Right cardiac atrium (tissue), 5 donors: ENCODE measurements at places on chromosomes 5 and 9.
A peak's percentile ranks its signal among the peaks of the same experiment; 100 is the strongest.

GRCh38 chr9:132268725-132269352 is 85.9 kb downstream of the SETX start:
- peak; percentile 83 for DNase-seq

- no peak for DNase-seq
Measured at GRCh38 chr9:68904454-68904853, 109.5 kb downstream of the PRKACG start.

DNA sequence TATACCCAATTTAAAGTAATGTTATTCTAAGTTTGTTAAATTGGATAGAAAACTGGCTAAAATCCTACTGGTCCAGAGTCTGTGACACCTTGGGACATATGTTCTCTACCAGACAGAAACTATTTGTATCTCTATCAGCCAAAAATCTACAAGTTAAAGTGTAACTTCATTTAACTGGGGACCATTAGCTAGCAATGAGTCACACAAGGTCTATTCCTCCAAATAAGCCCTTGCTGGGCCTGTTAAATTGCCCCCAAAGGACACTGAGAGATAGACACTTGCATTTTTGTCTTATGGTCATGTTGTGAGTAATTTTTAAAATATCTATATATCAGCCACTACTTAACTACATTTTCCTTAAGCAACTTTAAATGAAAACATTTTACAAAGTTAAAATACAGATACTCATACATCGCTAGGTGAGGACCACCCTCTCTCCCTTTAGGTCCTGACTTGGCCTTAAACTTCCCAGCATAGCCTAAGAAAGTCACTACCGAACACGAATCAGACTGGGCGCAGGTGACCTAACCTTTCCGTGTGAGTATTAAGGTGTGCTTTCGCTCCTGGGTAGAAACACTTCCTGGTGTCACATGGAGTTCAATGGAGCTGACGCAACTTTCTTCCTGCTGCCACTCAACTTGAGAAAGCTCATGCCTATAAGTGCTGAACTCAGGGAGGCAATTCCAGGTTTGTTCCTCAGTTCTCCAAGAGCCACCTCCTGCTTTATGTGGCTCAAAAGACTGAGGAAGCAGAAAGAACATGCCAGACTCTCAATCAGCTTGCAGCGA is 249.1 kb downstream of the DIRAS2 start:
- no peak for DNase-seq

DNA sequence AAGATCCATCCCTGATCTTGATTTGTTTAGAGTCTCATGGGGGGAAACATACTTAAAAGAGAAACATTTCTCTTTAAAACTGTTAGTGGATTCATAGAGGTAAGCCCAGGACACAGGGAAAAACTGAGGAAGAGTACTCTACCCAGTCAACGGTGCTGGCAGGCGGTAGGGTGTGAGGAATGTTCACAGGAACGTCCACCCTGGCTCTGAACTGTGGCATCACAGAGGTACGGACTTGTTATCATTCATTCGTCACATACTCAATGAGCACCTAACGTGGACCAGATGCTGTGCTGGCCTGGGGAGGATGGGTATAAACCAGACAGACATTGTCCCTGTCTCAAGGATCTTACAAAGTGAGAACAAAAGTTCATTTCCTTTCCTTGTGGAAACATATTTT is 18.8 kb upstream of the PPARGC1B start:
- peak; percentile 63 for DNase-seq

DNA sequence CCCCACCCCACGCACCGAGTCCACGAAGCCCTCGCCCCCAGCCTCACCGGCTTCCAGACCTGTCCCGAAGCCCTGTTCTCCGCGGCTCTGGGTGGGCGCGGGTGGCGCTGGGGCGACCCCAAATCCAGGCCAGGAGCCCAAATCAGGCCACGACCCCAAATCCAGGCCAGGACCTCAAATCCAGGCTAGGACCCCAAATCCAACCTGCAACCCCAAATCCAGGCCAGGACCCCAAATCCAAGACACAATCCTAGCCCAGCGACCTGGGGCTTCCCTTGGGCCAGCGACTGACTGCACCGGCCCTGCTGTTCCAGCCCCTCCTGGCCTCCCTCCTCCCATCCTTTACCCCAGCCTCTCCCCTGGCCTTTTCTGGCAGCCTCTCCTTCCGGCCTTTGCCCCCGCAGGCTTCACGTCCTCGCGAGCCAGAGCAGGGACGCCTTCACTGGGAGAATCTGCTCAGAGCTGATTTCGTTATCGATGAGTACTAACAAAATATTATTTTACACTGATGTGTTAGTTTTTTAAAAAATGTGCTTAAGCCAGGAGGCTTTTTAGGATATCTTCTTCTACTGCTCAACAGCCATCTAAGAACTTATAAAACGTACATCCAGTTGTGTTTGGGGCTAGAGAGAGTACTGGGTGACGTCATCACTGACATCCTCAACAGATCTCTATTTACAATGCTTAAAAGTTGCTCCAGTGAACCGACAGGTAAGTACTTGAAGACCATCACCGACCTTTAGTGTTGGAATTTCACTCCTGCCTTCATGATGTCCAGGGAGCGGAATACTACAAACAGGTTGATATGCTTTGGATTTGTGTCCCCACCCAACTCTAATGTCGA is 34.7 kb downstream of the TRIP13 start:
- no peak for DNase-seq

DNA sequence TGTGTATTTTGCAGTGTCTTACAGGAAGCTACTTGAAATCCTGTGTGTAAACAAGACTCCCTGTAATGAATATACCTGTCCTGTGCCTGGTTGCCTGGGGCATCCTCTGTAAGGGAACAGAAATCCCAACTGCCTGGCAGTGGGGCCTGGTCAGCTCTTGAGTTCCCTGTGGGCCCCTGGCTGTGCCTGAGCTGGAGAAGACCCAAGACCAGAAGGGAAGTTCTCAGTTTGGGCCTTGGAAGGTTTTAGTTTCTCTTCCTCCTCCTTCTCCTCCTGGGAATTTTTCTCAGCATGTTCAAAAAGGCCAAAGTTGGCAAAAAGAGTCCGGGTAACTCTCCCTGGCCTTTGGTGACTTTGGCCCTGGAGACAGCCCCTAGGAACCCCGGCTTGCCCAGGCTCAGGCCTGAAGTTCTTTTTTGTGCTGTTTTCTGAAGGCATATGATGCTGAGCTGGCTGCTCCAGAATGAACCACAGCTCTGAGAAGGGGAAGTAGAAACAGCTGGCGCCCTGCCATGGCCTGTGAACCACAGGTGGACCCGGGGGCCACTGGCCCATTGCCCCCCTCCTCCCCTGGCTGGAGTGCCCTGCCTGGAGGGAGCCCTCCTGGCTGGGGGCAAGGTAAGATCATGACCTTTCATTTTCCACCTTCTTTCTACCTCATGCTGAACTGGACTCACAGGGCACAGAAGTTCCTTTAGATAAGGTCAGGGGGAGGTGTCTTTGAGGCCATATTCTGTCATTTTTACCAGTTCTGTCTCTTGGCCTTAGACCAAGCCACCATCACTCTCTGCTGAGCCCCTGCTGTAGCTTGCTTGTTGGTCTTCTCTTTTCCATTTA is 5.8 kb downstream of the TMEM268 start:
- DNase-seq: peak; percentile 81

- DNase-seq: no peak
Measured at GRCh38 chr5:1363160-1363559, 18.3 kb upstream of the CLPTM1L start.

DNA sequence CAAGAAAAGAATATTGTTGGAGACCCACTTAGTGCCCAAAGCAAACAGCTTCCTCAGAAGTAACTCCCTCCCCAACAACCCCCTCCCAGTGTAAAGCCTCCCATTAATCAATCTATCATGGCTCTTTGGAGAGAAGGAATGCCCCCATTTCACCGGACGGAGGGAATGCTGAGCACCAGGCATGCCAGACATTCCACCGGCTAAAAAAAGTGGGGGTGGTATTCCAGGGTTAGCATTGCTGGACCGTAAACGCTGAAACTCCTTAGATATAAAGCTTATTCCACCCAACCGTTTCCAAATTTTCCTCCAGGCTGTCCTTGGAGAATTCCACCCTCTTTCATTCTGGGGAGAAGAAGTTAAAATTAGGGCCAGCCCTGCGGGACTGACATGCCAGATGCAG is 363 bp upstream of the MAMDC2 start:
- no peak for DNase-seq

DNA sequence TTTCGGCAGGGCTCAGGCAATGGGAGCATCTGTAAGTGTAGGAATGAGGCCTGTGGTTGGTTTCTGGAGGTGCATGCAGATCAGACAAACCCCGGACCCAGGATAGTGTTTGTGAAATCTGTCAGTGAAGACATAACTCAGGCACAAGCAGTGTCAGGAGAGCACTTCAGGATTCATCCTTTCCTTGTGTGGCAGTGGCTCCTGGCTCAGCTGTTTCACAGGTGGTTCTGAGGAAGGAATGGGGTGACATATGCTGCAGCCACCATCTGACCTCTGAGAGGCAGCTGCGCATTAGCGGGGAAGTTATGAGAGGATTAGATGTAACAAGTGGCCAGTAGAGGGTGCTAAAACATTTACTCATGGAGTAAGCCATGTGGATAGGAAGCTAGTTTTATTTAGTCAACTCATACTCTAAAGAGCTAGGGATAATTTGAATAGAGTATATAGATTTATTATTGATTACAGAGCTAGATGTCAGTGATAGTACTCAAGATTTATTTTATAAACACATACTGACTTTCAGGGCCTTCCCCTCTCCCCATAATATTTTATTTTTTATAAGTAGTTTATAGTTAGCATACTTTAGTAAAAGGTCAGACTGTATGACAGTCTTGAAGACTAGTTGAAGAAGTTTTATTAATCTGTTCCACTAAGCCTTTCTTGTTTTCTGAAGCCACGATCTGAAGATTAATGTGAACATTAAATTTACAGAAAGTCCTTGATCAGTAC is 28.4 kb downstream of the NNT start:
- no peak for DNase-seq

DNA sequence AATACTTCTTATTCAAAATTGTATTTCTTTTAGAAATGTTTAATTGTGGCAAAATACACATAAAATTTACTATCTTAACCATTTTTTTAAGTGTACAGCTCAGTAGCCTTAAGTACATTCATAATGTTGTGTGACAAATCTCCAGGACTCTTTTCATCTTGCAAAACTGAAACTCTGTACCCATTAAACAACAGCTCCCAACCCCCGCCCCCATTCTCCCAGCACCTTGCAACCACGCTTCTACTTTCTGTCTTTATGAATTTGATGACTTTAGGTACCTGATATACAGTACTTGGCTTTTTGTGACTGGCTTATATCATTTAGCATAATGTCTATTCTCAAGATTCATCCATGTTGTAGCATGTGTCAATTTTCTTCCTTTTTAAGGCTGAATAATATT is 2.8 kb upstream of the IL5 start:
- no peak for DNase-seq

GRCh38 chr5:65835191-65835590 is 91.2 kb upstream of the ERBIN start:
- no peak for DNase-seq

DNA sequence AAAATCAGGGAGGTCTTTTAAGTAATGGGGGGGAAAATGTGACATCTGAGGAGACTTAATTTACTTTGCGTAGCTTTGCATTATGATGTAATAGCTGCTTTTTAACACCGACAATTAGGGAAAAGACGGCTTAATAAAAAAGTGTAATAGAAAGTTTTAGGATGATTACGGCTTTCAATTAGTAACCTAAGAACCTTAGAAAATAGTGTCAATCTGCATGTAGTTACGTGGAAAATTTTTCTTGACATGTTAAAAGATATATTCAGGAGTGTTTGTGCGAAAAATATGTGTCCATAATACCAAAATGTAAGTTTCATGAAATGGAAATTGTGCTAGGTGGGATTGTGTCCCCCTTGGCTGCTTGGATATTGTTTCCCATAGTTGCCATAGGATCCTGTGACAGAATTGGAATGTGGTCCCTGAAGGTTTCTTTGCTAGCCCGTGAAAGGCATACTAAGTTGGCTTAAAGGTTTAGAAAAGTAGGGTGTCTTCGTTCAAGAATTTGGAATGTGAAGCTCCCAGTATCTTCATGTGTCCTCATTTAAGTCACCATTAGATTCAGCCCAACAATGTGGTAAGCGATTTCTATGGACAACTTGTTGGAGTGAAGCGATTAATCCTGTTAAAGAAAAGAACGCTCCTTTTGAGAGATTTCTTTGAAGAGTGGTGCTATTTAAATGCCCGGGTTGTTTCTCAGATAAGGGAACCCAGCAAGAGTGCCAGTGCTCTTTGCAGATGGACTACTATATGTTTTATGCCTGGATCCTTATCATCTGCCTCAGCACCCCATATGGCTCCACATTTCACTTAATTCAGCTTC is 2.0 kb downstream of the RGMB start:
- DNase-seq: no peak

GRCh38 chr9:75053869-75054268 is 25.8 kb upstream of the CARNMT1 start:
- no peak for DNase-seq

- DNase-seq: no peak
Measured at GRCh38 chr9:37732952-37733351, 20.7 kb upstream of the TRMT10B start.

DNA sequence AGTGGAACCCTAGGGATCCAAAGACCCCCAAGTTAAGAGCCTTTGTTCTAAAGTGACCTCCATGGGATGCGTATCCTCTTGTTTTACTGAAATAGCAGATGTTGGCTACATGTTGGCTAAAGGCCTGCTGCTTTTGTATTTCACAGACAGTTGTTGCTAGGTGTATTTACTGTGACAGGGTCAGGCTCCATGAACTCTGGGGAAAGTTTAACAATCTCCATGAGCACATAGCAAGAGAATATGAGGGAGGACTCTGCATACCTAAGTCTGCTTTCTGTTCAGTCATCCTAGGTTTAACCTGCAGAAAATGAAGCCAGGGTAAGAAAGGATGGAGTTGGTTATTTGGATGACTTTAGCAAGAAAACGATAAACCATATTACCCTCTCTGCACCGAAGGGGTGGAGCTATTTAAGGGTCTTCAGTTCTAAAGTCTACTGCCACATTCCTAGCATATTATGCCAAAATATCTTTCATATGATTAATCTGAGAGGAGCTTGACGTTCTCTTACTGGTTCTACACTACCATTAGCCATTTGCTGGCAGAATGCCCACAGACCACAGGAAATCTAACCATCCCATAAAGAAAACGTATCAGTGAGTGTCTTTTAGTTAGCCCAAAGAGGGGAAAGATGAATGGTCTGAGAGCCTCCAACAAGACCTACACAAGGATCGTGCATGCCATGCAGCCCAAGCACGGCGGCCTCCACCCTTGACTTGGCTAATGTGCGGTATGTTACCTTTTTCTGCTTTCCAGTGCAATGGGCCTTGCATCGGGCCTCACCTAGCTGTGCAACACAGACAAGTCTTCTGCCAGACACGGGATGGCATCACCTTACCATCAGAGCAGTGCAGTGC is 127.8 kb downstream of the SAXO1 start:
- DNase-seq: no peak
